Stimulated activated CD4-positive, alpha-beta T cell treated with anti-CD3 and anti-CD28 coated beads, Interleukin-1b, Interleukin-23, amount 100 ng/mL, for 1 hour (primary cell): ENCODE measurements at places on chromosomes 16 and 17.

DNA sequence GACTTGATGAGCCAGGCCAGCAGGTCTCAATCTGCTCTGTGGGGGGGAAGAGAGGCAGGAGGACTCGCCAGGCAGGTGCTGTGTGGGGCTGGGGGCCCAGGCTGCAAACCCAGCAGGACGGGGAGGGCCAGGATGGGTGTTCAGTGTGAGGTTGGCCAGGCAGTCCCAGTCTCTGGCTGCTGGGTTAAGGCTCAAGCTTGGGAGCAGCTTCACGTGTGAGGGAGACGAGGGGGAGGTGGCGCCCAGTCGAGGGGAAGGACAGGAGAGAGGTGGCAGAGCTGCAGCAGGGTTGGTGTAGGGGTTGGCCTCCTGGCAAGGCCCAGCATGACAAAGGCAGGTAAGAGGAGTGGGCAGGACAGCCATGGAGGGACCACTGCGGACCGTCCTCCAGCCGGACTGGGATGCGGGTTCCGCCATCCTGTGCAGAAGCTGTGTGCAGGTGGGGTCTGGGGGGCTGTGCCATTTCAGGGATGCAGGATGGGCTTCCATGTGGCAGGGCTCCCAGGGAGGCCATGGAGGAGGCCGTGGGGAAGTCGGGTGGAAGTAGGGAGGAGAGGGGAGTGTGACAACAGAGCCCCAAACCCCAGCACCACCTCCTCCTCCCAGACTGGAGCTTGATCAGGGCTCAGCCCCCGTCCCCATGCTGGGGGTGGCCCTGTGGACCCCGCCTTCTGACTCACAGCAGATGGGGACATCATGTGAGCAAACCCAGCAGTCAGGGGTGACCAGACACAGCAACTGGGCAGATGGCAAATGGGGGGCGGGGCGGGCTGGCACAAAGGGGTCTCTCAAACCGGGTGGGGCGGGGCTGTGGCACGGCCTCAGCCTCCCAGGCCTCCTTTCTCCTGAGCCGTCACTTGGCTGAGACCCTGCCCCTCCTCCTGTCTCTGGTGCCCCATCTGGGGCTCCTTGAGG, 2.8 kb downstream of the ADGRG1 start:
- no peak for DNase-seq

DNA sequence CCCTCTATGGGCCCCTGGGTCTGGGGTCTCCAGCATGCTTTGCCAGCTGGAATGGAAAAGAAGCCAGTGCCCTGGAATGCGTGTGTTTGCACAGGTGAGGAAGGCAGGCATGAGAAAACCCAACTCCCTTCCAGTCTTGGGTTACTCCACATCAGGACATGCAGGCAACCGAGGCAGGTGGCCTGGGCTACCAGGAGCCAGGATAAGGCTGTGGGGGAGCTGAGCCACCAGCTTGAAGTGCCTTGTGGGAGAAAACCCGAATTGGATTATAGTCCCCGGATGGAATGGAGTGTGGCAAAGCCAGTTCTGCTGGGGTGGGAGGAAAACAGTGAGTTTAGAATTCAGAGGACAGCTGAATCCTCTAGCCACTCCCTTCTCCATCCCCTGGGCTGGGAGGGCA, 7.2 kb downstream of the SRCIN1 start:
- no peak for DNase-seq

DNA sequence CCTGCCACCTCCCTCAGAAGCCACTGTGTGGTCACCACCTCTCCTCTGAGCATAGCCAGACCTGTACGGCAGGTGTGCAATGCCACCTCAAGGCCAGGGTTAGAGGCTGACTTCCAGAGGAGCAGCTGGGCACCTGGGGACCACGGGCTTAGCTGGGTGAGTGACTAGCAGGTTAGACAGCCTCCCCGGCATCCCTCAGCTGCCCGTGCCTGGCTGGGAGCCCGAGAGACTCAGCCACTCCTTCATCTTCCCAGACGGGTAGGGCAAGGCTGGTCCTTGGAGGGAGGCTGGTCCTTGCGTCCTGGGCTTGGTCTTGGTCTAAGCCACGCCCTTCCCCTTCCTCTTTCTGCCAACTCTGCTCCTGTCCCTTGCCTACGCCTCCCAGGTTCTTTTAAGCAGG, 7.8 kb downstream of the CRHR1 start:
- no peak for DNase-seq

GRCh38 chr17:9228408-9229159, 207.3 kb downstream of the NTN1 start:
- no peak for DNase-seq

GRCh38 chr16:67393111-67393787, at the start of gene TPPP3:
TSS of gene TPPP3 (minus strand) at chr16:67393498. CDS start at chr16:67391111, 2,387 bp downstream.
- no peak for DNase-seq
